ENCODE measurements at places on chromosomes 16 and 17.

DNA sequence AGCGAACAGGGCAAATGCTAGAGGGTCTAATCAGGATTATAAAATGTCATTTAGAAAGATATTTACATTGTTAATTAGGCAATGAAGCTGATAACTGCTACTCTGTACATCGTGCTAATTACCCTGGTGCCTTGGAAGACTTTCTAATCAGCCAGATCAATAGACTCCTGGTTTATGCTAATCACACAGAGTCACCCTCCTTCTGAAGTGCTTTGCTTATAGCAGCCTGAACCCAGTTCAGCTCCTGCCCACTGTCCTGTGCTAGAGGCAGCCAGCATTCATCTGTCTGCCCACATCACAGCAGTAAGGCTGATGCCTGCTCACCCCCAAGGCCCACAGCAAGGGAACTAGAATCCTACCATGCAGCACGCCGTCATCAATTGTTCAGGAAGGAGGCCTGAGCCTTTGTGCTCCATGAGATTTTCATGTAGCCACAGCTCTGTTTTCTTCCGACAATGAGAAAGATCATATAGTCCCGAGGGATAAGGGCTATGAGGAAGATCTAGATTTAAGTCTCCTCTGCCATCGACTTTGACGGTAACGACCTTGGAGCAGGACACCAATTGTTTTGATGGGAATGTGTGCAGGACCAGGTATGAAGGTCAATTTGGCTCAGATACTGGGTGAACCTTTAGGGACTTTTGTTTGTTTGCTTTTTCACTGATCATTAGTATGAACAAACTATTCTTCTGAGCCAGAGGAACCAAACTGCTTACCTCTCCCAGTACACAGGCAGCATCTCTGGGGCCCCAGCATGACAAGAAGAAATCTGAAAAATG is 12.5 kb upstream of the LYRM9 start:
- no peak for DNase-seq

- peak; percentile 34 for DNase-seq
Measured at GRCh38 chr17:74245871-74246270, 28.2 kb upstream of the DNAI2 start.

DNA sequence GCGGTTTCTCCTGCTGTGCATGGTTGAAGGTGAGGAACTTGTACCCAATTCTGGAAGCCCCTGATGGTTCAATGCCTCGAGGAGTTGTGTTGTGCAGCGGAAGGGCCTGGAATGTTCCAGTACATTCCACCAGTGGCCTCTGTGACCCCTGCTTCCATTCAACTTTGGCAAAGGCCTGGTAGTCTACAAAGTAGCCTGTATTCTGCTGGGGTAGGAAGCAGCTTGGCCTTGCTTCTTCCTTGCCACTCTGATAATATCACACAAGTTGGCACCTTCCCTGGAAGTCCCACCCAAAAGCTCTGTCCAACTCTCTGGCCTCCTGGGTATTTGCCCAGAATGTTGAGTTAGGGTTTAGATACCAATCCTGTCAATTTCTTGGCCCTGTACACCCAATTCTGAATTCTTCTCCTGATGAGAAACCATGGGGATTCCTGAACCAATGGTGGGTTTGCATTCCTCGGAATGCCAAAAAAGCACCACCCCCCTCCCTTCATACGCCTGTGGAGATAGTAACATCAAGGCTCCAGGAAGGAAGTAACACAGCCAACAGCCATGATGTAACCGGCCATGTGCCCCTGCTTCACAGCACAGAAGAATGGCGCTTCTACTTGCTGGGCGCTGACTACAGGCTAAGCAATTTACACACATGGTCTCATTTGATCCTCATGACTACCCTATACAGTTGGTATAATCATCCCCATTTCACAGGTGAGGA is 11.8 kb upstream of the FAM117A start:
- DNase-seq = no peak

GRCh38 chr17:4796552-4796920 is 572 bp downstream of the PSMB6 start:
- DNase-seq = peak; percentile 51

Data from inflammatory macrophage treated with lipopolysaccharide for 4 hours (primary cell).